Lower leg skin (tissue), 4 donors: ENCODE measurements at places on chromosomes 1 and 21. TPM values are rescaled to one million over a fixed set of nuclear protein-coding genes. Genes with fewer than 3 reads are reported as not detected.
A peak's percentile ranks its signal among the peaks of the same experiment; 100 is the strongest.

Gene CD1E
- 5.3 TPM for total RNA-seq

Gene INKA2
- total RNA-seq: 8.7 TPM

Gene TYW3
- 6.5 TPM for total RNA-seq

Gene ILDR2
- 0.42 TPM for total RNA-seq

GRCh38 chr1:21233490-21233889, 56.8 kb downstream of the ECE1 start:
- no peak for DNase-seq

- DNase-seq: no peak
Observed at GRCh38 chr21:38988509-38989378, 183.0 kb downstream of the ETS2 start.

DNA sequence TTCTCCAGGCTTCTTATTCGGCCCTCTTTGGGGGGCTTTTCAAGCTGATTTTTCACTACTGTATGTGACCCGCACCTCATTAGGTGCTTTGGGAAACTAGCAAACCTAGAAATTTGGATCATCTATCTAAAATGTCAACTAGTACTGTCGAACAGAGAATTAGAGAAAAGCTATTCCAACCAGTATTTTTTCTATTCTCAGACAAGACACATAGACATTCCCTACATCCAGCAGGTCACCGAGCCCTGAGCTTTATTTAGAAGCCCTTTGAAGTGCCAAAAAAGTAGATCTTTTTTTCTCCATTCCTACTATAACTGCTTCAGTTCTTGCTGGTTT, 310 bp upstream of the SSR2 start:
- DNase-seq: no peak

GRCh38 chr1:156551869-156552268, 20.5 kb downstream of the IQGAP3 start:
- DNase-seq: no peak

GRCh38 chr1:30847358-30847972, 61.1 kb downstream of the SDC3 start:
- DNase-seq: peak; percentile 58

- DNase-seq: no peak
Observed at GRCh38 chr1:59903141-59903754, 23.3 kb downstream of the CYP2J2 start.

- DNase-seq: no peak
Observed at GRCh38 chr1:204356997-204357396, 2.7 kb downstream of the PLEKHA6 start.

DNA sequence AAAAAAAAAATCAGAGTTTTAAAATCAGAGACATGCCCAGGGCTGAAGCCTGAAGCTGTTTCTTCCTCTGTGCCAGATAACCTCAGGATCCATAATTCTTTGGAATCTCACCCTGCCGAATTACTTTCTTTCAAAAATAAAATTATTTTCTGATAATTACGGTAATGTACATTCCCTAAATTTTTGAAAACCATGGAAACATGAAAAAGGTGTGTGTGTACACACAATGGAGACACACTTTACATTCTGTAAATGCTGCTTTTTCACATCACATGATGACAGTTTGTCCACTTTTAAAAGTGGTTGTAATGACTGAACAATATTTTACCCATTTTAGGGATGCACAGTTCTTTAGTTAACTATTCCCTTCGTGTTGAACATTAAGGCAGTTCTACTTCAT, 21.5 kb downstream of the CRCT1 start:
- no peak for DNase-seq

DNA sequence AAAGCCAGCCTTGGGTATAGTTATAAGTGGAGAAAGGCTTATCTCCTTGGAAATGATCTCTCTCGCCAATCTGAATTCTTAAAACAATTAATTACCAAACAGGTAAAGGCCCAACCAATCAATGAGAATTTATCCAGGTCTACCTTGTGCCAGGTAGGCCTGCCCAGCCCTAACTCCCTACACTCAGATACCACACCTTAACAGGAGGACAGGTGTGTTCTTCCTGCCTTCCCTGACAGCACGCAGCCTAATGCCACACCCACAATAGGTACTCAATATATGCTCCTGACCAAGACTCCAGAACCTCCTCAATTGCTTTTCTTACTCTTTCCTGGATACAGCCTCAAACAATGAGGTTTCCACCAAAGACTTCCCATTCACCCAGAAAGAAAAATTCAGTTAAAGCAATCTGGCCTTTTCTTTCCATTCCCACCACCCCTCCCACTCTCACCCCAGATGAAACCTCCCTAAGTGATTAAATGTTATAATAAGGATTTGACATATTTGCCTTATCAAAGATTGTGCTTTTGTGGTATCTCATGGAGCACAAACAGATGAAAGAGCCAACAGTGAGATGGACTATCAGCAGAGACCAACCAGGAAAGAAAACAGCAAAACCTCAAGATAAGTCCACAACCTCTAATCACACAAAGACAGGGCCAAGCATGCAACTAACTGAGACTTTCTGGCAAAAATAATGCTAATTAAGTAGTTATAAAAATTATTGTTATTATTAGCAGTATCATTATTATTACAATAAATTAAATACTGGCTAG, 25.6 kb downstream of the TRABD2B start:
- no peak for DNase-seq

GRCh38 chr21:45579383-45580180, 37.3 kb upstream of the SLC19A1 start:
- peak; percentile 75 for DNase-seq

GRCh38 chr1:93768380-93768863, 86.8 kb upstream of the BCAR3 start:
- no peak for DNase-seq

DNA sequence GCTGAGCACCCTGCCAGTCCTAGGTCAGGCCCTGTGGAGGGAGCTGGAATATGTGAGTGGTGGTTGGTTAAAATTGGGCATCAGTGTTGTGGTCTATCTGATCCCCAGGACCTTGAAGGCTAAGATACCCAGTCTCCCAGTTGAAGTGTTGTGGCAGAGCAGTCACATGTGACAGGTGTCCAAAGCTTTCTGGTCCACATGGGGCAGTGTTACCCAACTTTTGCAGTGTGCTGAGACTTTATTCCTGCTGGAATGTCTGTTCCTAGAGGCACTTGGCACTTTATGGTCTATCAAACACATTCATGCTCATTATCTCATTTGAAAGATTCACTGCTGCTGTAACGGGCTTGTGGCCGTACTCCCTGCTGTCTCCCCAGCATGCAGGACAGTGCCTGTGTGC, 21.0 kb upstream of the LORICRIN start:
- DNase-seq: no peak

DNA sequence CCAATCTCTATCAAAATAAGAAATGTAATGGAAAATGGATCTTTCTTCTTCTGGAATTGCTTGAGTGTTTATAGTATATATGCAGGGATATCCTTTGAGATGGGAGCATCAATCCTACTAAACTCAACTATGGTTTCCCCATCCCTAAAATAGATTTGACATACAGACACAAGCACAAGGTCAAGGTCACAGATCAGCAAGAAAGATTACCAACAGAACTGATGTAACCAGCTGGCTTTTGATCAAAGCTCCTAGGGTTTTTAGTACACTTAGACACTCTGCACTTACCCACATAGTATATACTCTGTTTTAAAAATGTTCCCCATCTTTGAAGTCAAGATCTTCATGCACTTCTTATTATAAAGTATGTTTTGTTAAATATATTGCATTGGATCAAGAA, 85.5 kb downstream of the NRIP1 start:
- no peak for DNase-seq

GRCh38 chr21:34200288-34200905, 127.0 kb downstream of the MRPS6 start:
- peak; percentile 82 for DNase-seq

- peak; percentile 68 for DNase-seq
Observed at GRCh38 chr1:38724160-38725131, 135.1 kb downstream of the RRAGC start.
